ENCODE measurements at places on chromosomes 5 and 9.

DNA sequence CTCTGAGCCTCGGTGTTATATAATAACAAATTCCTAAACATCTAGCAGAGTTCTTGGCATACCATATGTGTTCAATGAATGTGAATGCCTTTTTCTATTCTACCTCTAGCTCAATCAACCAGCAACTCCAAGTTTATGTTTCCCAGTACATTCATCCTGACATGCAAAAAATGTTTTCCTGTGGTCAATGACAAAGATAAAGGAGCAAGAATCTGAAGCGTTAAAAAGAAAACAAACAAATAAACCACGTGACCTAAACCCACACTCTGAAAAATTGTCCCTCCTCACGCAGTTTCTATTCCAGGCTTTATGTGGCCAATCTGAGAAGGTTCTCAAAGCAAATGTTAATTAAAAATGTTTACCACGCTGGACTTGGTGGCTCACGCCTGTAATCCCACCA lies 18.0 kb downstream of the KLF4 start:
- DNase-seq, result no peak

DNA sequence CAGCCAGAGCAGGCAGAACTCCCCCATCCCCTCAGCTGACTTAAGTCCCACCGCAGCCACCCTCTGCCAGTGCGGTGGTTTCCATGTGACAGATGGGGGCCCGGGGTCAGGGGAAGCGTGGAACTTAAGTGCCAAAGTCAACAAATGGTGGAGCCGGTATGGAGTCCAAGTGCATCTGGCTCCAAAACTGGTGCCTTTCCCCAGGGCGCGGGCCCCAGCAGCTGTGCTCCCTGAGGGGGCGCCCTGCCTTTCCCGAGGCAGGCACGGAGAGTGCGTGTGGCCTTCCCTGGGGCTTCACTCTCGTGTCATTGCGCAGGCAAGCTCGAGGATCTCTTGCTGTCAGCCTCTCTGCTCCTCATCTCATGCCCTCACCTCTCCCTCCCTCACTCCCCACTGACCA lies 33.8 kb downstream of the SLC46A2 start:
- DNase-seq, result no peak

GRCh38 chr9:89116064-89116804 lies 62.4 kb downstream of the SHC3 start:
- DNase-seq, result peak; percentile 80

DNA sequence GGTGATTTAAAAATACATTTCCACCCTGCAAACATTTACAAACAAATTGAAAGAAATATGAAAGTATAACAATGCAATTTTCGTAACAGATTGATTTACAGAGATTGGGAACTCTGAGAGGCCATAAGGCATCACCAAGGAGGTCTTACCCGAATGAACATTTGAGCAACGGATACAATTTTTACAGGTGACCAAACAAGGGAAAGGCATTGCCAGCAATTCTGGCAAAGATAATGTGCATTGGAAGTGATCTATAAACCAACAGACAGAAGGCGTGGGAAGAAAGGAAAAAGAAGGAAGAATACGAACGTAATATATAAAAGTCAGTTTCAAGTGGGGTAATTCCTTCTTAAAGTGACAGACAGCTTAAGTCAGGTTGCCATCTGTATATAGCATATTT lies 295.9 kb downstream of the CDH12 start:
- no peak for DNase-seq

GRCh38 chr5:174423558-174423957 lies 300.8 kb upstream of the MSX2 start:
- no peak for DNase-seq

DNA sequence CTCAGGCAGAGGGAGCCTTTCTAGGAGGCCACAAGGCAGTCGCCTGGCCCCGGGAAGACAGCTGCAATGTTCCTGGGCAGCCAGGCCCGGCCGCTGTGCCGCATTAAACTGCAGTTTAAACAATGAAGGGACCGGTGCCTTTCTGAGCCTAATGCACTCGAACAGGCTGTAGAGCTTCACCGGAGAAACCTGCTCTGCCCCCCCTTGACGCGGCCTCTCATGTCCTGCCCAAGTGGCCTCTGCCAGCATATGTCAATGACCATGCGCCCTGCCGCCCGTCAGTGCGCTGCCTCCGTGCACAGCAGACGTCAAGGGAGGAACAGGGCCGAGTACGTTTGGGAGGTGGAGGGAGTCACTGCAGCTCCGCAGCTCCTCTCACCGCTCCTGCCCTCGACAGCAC lies 38.4 kb upstream of the BARHL1 start:
- DNase-seq, result no peak

DNA sequence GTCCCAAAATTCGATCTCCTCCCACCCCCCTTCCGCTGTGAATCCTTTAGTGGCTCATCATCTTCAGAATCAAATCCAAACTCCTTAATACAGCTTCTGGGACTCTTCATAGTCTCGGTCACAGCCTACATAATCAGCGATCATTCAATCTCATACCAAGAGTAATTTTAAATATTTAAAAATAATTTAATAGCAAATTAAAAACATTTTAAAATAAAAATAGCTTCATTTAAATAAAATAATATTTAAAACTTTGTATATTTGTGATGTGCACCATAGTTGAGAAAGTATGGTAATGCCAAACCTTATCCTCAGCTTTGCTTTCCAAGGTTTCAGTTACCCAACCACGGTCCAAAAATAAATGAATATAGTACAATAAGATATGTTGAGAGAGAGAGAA lies 70.0 kb upstream of the NR3C1 start:
- DNase-seq, result no peak

DNA sequence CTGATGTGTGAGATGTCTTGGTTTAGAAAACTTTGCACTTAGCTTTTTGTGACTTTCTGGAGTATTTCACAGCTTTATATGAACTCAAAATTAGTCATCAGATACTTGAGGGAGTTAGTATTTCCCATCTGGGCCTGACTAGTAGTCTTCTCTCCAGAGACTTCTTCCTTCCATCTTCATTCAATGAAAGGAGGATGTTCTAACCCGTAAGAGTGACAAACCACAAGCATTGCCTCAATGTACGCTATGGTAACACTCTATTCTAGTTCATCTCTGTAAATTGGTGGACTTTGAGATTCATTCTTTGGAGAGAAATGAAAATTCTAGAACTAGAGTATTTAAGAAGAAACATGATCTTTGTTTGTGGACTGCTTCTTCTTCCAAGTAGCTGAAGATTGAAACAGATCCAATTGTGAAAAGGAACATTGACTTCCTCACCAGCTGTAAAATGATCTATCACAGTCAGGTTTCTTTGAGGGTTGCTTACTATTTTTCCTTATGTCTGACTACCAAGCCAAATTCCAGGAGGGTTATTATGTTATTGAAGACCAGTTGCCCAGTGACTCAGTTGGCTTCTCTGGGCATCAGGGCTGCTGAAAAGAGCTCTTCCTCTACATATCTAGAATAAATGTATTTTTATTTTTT lies 157.6 kb downstream of the SLC12A2 start:
- DNase-seq, result peak; percentile 33

DNA sequence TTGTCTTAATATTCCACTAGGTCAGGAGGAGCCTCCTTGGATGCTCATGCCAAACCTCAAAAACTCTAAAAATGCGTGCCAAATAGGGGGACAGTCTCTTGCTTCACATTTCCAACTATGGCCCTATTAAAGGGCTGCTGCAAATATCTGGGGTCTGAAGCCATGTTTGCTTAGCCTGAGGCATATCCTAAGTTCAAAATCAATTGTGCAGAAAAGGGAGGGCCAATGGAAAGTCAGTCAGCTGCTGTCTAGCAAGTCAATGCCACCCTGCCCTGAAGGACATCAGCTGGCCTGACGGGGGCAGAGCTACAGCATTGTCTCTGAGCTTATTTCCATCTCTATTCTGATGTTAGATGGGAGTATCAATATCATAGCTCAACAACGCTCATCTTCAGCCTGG lies 93.6 kb downstream of the SH3TC2 start:
- no peak for DNase-seq

- DNase-seq, result no peak
These were observed 153.0 kb upstream of the COL5A1 start for GRCh38 chr9:134488331-134489280.

DNA sequence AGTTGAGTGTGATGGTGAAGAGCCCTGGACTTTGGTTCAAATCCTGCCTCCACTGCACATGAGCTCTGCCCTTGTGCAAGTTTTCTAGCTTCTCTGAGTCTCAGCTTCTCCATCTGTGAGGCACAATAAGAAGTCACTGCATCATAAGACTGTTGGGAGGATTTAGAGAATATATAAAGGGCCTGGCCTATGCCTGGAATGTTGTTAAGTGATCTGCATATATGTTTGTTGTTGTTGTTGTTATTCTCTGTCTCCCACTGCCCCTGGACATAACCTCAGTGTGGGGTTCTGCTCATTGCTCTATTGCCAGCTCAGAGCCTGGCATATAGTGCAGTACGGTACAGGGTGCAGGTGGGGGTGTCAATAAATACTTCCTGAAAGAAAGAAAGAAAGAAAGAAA lies 40.3 kb upstream of the EEIG1 start:
- DNase-seq, result no peak

Measured in HS-5 (cell line).